ENCODE measurements at places on chromosomes 1 and 21. TPM values are rescaled to one million over a fixed set of nuclear protein-coding genes. Genes with fewer than 3 reads are reported as not detected.

CFAP141 gene
- 3.2 TPM for total RNA-seq

OTUD3 gene
- 8.6 TPM for total RNA-seq

RRAGC gene
- 32.1 TPM for total RNA-seq

KLF17 gene
- total RNA-seq, result not detected

Measured in lung (tissue), 17 donors.